Cardiac fibroblast (primary cell): ENCODE measurements at places on chromosomes 12 and 14.

DNA sequence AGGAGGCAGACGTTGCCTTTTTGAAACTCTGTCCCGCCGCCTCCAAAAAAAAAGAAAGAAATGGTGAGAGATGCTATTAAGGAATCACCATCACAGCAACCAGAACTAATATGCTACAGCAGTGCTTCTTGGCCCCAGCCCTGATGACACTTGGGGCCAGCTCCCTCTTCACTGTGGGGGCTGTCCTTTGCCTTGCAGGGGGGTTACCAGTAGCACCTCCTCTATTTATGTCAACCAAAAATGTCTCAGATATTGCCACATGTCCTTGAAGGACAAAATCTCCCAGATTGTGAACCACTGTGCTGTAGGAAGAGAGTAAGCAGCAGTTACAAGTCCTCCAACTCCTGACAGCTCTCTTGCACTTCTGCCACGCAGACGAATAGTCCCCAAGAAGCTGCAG, 76.4 kb downstream of the LRRC74A start:
- no peak for DNase-seq

GRCh38 chr12:112148031-112148513, 22.7 kb downstream of the TRAFD1 start:
- DNase-seq, result peak; percentile 71

GRCh38 chr14:72876710-72877063, 17.2 kb downstream of the DPF3 start:
- no peak for DNase-seq

- DNase-seq, result peak; percentile 96
Measured at GRCh38 chr14:89137526-89138163, 279.4 kb downstream of the FOXN3 start.

GRCh38 chr14:23589606-23590005, 11.0 kb upstream of the JPH4 start:
- DNase-seq, result no peak

DNA sequence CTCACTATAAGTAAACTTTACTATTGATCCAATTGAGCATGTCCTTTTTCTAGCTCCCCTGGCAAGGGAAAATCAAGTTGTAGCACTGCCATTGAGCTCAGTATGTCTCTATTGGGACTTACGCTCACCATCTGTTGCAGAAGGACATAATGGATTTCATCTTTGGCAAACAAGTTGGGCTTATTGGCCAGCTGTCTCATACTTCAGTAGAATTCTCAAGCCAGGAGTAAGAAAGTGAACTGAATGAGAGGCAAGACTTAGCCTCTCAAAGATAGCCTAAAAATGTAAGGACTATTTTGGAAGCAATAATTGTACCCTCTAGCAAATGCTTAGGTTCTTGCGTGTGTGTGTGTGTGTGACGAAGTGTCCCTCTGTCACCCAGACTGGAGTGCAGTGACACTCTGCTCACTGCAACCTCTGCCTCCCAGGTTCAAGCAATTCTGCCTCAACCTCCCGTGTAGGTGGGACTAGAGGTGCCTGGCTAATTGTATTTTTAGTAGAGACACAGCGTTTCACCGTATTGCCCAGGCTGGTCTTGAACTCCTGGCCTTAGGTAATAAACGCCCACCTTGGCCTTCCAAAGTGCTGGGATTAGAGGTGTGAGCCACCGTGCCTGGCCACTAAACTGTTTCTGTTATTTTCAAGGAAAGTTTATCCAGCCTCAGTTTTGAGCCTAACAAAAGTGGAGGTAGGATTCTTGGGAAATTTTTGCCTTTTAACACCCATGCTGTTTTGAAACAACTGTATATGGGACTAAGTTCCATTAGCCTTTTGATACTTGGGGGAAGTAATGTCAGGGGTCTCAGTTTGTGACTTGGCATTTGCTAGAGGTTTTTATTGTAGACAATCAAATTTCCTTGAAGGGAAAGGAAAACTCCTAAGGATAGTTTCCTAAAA, 7.0 kb downstream of the HNRNPA1 start:
- no peak for DNase-seq

- no peak for DNase-seq
Measured at GRCh38 chr12:69512820-69513219, 42.6 kb downstream of the FRS2 start.

GRCh38 chr12:6462234-6462995, 8.1 kb downstream of the VAMP1 start:
- no peak for DNase-seq

GRCh38 chr14:93084866-93085857, 30.6 kb downstream of the ITPK1 start:
- DNase-seq, result no peak

DNA sequence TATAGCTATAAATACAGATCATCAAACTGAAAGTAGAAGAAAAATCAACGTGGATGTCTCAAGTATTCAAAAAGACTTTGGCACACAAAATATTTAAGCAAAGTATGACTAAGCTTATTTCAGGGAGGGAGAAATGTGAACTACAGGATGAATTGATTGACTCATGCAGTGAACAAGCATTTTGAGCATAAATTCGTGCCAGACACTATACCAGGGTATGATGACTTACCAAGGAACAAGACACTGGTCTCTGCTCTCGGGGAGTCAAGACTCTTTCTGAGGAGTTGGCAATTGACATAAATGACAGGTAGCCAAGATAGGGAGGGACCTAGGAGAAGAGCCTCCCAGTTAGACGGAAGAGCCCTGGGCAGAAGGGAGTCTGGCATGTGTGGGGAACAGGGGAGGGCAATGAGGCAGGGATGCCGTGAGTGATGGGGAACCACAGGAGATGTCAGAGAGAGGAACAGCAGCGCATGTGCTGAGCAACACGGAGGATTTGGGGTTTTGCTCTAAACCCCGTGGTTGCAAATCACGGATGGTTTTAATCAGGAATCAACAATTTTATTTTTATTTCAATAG, 115.2 kb downstream of the TMEM132D start:
- DNase-seq, result no peak

DNA sequence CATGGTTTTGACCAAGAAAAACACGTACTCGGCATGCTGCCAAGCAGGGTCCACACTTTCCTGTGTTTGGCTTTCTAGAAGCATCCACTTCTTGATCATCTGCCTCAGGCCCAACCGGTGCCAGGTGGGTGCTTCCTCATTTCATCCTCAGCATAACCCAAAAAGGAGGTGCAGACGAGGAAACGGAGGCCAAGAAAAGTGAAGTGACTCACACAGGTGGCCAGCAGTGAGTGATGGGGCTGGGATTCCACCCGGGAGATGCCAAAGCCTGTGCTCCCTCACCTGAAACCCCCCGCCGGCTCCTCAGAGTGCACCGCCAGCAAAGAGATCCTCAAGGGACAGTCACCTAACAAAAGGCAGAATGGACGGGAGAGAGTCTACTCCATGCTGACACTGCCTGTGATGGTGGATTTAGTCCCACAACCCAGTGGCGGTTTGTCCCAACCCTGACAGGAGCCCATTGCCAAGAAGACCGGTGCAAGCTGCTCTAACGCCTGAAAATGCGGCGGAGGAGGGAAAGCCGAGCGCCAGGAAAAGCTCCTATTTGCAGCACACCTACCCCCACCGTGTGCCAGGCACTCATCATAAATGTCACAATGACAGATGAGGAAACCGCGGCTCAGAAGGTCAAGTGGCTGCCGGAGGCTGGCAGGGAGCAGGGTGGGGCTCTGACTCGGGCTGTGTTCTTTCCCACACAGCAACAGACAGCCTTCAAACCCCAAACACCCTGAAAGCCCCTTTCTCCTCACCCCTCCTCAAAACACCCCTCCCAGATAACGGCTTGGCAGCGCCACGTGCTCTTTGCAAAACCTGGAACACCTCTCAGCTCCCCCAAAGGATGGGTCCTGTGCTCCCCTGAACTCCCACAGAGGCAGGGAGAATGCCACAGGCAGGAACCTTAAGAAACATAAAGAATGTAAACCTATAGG, 18.8 kb downstream of the BCL11B start:
- DNase-seq, result no peak

GRCh38 chr12:96375841-96376604, 24.2 kb downstream of the CDK17 start:
- no peak for DNase-seq

DNA sequence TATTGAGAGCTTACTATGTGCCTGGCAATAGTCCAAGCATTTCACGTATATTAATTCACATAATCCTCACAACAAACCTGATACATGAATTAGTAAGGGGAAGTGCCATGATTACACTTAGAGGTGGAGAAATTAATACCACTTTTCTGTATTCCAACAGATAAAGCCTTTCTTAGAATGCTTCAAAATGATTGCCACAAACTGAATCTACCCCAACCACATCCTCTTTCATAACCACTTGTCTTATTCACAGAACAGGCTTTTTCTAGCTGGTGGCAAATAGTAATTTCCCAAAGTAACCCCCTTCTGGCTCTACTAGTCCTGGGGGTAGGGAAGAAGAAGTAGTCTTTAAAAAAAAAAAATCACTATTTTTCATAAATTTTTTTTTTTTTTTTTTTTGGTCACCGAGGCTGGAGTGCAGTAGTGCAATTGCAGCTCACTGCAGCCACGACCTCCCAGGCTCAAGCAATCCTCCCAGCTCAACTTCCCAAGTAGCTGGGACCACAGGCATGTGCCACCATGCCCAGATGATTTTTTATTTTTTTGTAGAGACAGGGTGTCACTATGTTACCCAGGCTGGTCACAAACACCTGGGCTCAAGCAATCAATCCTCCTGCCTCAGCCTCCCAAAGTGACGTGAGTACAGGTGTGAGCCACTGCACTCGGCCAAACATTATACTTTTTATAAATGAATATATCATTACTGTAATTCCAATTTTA, 59.0 kb upstream of the ARID2 start:
- no peak for DNase-seq

- no peak for DNase-seq
Measured at GRCh38 chr14:72305561-72305960, 373.3 kb downstream of the RGS6 start.

GRCh38 chr12:89319122-89319521, 33.2 kb downstream of the DUSP6 start:
- DNase-seq, result peak; percentile 68

DNA sequence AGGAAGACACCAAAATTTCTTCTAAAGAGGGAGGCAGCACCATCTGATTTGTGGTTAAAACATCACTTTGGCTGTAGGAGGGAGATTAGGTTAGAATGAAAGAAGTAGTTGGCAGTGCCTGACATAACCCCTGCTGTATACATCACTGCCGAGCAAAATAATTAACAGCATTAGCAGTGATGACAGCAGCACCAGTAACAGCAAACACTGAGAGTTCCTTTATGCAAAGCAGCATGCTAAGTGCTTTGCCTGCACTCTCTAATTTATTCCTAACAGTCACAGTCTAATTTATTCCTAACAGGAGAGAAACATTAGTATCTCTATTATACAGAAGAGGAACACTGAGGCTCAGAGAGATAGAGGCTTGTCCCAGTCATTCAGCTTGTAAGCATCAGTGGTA, 1469.7 kb downstream of the AACS start:
- DNase-seq, result no peak

DNA sequence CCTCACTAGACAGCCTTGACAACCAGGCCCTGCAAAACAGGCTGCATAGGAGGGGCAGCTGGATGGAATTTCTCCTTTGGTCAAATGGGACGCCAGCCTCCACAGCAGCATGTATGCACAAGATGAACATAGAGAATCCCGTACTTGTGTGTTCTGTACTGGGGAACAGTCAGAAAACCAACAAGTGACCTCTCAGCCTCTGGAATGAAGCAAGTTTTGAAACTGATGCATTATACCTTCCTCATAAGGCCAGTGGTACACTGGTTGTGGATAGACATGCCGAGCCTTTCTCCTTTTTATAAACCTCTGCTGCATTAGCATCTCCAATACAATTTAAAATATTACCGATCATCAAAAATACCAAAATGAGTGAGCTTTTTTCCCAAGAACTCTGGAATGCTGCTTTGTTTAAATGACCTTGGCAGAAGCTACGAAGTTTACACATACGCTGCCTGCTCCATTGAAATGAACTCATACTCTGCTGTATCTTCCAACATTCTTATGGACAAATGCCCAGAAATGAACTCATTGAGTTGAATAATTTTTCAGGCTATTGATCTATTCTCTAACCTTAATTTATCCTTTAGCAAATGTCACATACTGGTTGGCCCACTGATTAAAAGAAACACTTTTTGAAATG, 47.6 kb upstream of the FERMT2 start:
- DNase-seq, result peak; percentile 91

DNA sequence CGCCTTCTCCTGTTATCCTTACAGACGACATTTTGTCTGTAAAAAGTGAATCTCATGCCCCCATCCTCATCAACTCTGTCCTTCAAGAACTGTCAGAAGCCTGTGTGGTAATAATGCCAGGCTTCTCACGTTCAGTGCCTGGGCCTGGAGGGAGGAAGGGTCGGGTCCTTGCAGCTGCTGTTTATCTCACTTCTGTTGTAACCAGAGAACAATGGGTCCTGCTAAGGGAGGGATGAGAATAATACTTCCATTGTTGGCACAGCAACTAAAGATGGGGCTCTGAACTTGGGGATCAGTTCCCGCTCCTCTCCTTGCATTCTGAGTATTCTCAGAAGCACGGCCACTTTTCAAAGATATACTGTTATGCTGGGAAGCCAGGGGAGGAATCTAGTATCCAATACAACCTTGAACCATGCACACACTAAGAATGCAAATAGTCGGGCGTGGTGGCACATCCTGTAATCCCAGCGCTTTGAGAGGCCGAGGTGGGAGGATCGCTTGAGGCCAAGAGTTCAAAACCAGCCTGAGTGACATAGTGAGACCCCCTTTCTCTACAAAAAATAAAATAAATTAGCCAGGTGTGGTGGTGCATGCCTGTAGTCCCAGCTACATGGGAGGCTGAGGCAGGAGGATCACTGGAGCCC, 38.8 kb upstream of the NINJ2 start:
- no peak for DNase-seq

GRCh38 chr12:22271023-22271422, 63.5 kb downstream of the ST8SIA1 start:
- peak; percentile 89 for DNase-seq
